NCI-H187 treated with DMSO at 0.1 percent for 48 hours (cell line): ENCODE measurements at places on chromosomes 7 and 10.

- DNase-seq: no peak
Observed at GRCh38 chr10:121217331-121217730, 366.2 kb downstream of the WDR11 start.

DNA sequence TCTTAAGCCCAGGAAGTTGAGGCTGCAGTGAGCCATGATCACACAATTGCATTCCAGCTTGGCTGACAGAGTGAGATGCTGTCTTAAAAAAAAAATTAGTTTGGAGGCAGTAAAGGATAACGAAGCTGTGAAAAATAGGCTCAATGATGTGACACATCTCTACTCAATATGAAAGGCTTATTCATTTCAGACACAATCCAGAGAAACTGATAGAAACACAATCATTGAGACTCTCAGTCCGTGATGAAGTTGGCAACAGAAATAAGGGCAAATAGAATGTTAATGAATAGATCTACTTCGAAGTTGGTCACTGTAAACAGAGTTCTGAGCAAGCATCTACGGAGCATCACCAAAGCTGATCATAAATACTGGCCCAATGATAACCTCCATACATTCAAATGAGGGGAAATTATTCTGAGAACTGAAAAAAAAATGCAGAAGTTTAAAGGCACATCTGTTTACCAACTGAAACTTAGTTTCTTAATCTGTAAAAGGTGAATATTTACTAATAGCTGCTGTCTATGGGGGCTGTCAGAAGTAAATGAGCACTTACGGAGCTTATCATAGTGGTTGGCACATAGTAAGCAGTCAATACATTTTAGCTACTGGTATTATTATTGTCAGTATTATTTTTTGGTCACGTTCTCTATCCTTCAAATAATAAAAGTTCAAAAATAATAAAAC, 70.4 kb downstream of the AKR1B1 start:
- no peak for DNase-seq

- DNase-seq: no peak
Observed at GRCh38 chr7:141738592-141739013, 445 bp downstream of the SSBP1 start.

DNA sequence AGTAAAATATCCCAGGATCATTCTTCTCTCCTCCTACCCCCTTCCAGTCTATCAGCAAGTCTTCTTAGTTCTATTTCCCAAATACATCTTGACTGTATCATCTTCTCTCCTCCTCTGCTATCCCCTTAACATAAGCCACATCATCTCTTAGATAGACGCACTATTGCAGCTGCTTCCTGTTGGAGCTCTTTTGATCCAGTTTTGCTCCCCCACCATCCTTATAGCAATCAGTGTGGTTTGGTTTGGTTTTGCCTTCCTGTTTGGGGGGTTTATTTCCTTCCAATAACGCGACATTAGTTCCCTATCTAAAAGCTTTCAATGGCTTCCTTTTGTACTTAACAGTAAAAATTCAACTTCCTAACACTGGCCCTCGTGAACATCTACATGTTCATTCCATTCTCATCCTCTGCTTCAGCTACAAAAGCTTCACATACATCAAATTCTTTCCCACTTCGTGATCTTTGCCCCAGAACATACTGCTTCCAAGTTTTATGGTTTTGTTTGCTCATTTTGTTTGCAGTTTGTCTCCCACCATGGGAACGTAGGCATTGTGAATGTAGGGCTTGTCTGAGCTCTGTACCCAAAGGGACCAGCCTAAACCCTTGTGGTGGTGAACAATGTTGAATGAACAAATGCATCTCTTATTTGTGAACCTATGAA, 33.7 kb upstream of the PLXDC2 start:
- DNase-seq: no peak

DNA sequence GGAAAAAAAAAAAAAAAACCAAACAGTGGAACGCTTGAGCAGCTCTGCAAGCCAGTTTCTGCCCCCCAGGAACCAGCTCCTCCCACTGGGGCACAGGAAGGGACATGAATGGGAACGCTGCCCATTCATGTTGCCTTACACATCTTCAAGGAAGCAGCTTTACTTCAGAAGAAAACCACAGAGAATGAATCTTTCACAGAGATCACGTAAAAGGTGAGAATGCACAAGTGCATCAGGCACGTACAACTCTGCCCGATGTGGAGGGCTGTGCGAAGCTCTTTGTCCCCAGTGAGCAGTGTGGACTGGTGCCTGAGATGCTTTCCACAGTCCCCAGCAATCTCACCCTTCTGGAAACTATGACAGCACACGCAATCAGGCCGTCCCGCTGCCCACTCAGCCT, 106.2 kb downstream of the DLG5 start:
- DNase-seq: no peak

DNA sequence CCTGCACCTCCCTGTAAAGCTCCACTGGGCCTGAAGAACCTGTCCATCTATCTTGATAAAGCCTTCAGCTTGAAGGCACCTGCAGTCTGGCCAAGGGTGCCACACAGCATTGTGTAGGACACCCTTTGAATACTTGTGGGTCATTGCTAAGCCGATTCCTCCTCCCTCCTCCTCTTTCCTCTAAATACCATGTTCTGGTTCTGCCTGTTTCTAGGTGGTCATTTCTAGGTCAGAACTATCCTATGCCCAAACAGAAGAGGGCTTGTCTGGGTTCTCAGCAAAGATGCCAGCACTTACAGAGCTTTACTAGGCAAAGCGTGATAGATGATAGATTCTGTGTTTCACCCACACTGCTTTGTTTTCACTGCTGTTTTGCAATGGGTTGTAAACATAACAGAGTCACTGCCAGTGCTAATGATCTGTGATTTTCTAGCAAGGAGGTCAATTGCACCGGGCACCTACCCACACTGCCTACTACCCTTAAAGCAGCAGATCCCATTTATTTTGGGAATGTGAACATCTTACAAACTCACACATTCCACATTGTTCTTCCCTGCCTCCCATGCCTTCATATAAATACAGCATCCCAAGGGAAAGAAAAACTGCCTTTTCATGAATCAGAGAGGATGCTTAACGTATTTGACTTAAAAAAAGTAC, 279.1 kb upstream of the PITRM1 start:
- DNase-seq: no peak

- no peak for DNase-seq
Observed at GRCh38 chr10:72648301-72648700, 22.4 kb upstream of the MICU1 start.

DNA sequence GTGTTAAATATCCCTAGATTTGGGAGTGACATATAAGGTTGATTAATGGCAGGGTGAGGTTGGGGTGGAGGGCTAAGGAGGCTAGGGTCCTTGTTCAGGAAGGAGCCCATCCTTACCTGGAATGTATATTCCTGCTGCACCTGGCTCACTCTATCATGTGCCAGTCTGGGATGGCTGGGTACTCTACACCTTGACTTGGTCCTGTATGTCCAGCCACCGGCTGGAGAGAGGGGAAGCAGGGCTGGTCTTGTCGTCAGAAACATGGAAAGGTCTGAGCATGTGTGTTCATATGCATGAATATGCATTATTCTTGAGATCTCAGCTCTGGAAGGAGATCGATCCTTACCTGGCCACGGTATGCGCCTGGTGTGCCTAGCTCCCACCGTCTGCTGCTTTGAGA, 33.2 kb downstream of the TMEM270 start:
- no peak for DNase-seq

DNA sequence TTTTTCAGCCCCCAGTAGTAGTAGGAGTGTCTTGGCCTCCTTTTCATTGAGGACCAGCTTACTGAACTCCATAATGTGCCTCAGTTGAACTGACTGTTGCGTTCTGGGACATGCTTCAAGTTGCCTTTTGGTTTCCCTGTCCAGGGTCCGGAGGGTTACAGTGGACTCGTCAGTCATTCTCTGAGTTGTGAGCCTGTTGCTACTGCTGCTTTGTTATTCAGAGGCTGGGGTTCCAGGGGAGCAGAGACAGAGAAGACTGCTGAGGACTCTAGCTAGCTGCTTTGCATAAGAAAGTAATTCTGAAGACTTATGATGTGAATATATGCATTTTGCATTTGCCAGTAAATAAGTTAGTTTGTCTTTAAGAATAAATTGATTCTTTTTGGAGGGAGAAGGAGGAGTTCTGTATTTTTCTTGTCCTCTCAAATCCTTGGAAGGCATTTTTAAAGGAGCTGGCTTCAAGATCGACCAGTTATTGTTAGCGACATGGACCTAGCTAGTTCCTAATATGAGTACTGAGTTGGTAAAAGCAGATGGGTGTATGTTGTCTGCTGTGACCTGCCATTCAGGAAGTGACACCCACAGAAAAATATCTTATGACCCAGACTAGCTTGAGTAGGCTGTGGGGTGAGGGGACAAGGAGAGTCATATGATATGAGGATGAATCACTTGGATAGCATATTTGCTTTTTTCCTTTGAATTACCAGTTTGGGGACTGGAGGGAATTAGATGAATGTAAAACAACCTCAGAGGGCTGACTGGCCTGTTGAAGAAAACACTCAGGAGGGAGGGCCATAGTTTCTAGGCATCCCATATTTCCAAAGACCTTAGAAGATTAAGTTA, 8.3 kb downstream of the PI4K2A start:
- DNase-seq: no peak

- no peak for DNase-seq
Observed at GRCh38 chr7:129843978-129844840, 108.6 kb downstream of the UBE2H start.

- no peak for DNase-seq
Observed at GRCh38 chr10:90787393-90788198, 70.2 kb downstream of the HTR7 start.

DNA sequence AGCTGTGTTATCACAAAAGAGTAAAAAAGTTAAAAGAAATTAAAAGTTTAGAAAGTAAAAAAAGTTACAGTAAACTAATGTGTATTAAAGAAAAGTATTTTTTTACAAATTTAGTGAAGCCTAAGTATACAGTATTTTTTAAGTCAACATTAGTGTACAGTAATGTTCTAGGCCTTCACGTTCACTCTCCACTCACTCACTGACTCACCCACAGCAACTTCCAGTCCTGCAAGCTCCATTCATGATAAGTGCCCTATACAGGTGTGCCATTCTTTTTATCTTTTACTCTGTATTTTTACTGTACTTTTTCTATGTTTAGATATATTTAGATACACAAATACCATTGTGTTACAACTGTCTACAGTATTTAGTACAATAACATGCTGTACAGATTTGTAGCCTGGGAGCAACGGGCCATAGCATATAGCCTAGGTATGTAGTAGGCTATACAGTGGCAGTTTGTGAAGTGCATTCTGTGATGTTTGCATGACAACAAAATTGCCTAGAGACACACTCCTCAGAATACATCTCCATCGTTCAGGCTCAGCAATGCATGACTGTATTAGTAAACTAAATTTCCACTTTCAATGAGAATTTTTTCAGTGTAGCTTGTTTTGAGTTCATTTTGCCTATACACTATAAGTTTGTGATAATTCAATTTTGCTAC, 539.9 kb upstream of the C7orf33 start:
- DNase-seq: no peak

DNA sequence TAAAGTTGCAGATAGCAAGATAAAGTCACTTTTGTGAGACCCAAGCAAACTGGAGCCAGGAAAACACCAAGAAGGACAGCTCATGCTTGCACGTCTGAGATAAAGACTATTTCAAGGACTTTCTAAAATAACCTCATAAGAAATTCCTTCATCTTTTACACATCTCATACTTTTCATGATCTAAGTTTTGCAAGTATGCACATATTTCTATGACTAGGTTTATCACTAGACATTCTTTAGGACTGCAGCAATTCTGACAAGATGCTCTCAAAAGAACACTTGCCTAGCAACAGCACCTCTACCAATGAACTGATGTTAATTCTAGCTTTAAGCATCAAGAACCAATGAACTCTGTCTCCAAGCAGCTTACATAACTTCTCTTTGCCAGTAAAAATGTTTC, 457.6 kb downstream of the SEMA3D start:
- DNase-seq: no peak

DNA sequence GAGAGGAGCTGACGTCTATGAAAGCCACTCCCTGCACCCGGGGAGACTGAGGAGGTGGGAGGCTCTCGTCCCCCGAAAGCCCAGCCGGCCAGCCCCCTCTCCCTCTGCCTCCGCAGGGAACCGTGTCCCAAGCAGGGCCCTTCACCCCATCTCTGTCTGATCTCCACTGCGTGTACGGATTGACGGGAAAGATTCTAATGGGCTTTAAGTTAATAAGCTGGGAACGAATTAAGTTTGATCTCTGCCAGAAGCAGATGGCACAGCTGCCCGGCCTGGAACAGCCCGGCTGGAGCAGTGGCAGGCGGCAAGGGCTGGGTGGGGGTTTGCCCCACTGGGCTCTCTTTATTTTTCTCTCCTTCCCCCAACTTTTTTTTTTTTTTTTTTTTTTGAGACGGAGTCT, 6.1 kb upstream of the SLC29A4 start:
- DNase-seq: no peak

GRCh38 chr10:75910032-75910431, 478.6 kb downstream of the LRMDA start:
- DNase-seq: no peak
